ENCODE measurements at places on chromosomes 3 and 15. TPM values are rescaled to one million over a fixed set of nuclear protein-coding genes. Genes with fewer than 3 reads are reported as not detected.

Gene STRC
- 0.64 TPM for total RNA-seq

Gene HHATL
- total RNA-seq = 0.32 TPM

Gene ANKUB1
- not detected for total RNA-seq

Gene TRAT1
- total RNA-seq = 2.0 TPM

Data from breast epithelium (tissue), 4 donors.